ENCODE measurements at places on chromosomes 6 and 20. TPM values are rescaled to one million over a fixed set of nuclear protein-coding genes. Genes with fewer than 3 reads are reported as not detected.

- DNase-seq = no peak
Observed at GRCh38 chr6:438634-439170, 47.1 kb downstream of the IRF4 start.

DNA sequence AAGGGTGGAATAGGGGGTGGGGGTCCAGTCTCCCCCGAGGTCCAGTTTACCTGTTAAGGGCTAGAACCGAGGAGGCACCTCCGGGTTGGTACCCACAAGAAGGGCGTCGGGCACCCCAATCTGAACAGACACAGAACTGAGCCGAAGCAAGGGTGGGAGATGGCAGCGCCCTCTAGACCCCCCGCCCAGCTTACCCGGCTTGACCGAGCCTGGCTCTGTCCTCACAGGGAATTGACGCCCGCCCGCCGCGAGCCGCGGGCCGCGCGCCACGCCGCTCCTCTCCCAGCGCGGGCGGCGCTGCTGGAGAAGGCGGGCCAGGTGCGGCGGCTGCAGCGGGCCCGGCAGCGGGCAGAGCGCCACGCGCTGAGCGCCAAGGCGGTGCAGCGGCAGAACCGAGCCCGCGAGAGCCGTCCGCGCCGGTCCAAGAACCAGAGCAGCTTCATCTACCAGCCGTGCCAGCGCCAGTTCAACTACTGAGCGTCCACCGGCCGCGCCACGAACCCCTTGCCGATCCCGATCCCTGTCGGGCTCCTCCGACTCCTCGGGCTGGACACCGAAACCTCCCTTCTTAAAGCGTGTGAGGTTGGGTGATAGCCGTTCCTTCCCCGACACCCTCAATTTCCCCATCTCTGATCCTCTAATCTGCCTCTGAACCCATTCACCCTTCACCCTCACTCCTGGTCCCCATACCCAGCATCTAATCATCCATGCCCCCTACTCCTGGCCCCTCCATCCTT, 5.9 kb downstream of the TP53INP2 start:
- peak; percentile 72 for DNase-seq

The PCIF1 gene
- polyA plus RNA-seq = 28.8 TPM

DNA sequence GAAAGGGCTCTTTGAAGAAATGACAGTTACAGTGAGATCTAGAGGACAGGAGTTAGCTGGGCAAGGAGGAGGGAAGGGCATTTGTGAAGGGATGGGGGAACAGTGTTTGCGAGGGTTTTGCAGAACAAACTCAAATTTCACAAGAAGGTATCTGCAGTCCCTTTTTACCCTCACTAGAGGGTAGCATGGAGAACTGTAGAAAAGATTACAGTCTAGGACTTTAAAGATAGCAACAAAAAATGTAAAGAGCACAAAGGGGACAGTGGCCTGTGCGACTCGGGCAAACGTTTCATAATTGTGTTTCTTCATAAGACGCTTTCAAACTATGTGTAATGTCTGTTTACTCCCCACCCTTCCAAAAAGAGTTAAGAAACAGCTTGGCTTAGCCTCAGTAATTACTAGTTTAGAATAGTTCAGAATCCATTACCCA, 21.2 kb upstream of the ASXL1 start:
- DNase-seq = no peak

The EYA4 gene
- 1.6 TPM for polyA plus RNA-seq

DNA sequence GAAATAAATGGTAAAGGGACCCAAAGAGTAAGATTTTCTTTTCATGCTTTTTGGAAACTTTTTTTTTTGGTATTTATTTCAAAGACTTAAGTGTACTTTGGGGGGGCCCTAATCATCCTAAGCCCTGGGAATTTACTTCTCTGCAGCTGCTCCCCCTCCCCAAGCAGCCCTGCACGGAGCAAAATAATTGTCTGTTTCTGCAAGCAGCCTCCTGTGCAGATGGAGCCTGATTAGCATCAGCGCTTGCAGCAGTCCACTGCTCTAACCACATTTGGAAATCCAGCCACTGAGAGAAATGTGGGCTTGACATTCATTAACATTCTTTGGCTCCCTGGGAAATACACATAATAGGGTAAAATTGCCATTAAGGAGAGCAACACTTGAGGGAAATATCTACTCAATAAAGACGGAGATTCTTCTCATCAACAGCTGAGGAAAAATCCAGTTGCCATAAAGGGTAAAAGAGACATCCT, 309.2 kb upstream of the MAP3K7 start:
- no peak for DNase-seq

DNA sequence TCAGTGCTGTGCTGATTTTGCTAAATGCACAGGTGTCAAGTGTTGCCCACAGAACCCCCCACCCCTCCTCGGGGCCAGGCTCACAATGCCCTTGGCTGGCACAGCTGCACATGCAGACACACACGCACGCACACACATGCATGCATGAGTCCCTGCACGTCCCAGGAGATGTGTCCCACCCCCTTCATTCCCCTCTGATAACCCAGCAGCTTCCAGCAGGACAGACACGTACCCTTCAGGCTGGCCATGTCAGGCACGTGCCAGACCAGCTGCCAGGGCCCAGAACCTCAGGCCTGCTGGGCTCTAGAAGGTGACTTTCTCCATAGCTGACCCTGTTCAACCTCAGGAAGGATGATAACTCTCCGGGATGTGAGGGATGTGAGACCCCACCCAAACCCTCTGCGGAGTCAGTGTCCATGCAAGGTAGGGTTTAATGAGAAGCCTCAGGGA, 44.4 kb downstream of the MRPL14 start:
- DNase-seq = no peak

DNA sequence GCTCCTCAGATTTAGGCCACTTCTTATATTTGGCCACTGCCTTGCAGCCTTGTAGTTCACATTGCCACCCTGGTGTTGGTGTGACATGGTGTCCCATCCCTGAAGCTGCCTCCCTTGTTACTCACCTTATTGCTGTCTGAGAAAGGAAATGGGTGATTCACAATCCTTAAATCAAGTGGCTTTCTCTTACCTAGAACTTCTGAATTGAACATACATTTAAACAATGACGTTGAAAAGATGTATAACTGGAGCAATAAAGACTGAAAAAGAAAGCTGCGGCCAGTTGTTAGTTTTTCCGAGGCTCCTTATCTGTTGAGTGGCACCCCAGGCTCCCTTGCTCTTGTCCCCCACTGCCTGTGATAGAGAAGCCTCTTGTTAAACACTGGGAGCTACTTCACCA, 28.8 kb upstream of the GNRH2 start:
- no peak for DNase-seq

DNA sequence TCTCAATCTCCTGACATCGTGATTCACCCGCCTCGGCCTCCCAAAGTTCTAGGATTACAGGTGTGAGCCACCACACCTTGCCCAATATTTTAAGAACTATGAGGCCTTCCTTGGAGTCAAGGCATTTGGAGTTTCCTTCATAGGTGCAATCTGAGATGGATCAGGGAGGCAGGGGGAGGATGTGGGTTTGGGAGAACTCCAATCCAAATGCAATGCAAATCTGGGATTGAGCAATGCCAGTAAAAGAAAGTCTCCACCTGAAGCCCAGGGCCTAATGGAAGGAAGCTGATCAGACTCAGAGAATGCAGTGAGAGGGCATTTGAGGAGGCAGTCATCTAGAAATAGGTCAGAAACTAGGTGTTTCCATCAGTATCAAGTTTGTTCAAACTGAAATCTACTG, 21.2 kb downstream of the RSPH3 start:
- no peak for DNase-seq

The DEFB124 gene
- polyA plus RNA-seq = 1.5 TPM

The FAXC gene
- 0.44 TPM for polyA plus RNA-seq

Measured in heart right ventricle (tissue), 16 donors.